ENCODE measurements at places on chromosomes 12 and 14. TPM values are rescaled to one million over a fixed set of nuclear protein-coding genes. Genes with fewer than 3 reads are reported as not detected.

GRCh38 chr14:24080888-24081738 is 9.8 kb downstream of the CPNE6 start:
- DNase-seq, result no peak

DNA sequence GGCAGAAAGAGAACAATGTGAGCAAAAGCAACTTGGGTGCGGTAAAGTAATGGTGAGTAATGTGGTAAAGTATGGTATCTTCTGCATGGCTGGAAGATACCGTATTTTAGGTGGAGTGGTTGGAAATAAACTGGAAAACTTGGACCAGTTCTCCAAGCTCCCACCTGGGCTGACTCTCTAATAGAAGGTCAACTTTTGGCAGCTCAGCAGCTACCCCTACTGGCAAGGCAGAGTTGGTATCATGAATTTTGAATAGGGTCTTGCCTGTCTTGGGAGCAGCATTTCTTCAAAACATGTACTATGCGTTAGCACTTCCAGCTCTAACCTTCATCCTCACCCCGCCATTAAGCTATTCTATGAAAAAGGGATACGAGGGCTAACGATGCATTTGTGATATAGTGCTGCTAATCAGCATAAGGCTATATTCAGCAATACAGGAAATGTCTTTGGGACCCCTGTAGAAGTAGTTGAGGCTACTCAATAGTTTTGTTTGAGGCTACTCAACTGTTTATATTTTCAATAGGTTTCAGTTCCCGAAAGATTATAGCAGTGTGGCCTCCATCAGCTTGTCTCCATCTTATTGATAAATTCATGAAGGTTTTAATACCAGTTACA is 276.3 kb upstream of the FAR2 start:
- no peak for DNase-seq

DNA sequence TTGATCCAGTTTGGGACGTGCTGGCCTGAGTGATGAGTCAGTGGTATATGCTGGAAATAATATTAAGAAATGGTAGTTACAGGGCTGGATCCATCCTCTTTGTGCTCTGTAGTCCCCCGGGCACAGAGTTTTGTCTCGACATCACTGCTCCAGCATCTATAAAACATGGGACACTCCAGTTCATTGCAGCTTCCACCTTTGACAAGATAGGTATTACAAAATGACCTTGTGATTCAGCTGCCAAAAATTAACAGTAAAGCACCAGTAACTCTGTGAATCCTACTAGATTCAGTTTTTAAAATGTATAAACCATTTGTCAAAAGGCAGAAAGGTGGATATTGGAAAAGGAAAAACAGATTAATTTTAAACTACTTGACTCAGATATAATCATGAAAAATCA is 14.6 kb upstream of the GNG2 start:
- no peak for DNase-seq

ADCY6 gene
- polyA plus RNA-seq, result 37.9 TPM

SLC8A3 gene
- 0.07 TPM for polyA plus RNA-seq

LBHD2 gene
- polyA plus RNA-seq, result not detected

TESPA1 gene
- not detected for polyA plus RNA-seq

ATXN7L3B gene
- polyA plus RNA-seq, result 18.8 TPM
